ENCODE measurements at places on chromosomes 6 and 20.

DNA sequence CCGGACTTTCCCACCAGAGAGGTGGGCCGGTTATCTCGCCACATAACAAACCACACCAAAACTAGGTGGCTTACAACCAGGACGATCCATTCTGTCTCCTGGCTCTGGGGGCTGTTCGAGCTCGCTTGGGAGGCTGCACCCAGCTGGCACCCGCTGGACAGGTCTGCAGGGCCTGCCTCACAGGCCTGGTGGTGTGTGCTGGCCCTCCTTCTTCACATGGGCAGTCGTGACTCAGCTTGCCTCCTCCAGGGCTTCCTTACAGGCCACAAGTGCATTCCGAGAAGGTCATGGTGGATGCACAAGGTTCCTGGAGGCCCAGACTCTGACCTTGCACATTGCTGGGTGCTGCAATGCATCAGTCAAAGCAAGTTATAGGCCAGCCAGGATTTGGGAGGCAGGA, 34.2 kb downstream of the FOXF2 start:
- DNase-seq = no peak

DNA sequence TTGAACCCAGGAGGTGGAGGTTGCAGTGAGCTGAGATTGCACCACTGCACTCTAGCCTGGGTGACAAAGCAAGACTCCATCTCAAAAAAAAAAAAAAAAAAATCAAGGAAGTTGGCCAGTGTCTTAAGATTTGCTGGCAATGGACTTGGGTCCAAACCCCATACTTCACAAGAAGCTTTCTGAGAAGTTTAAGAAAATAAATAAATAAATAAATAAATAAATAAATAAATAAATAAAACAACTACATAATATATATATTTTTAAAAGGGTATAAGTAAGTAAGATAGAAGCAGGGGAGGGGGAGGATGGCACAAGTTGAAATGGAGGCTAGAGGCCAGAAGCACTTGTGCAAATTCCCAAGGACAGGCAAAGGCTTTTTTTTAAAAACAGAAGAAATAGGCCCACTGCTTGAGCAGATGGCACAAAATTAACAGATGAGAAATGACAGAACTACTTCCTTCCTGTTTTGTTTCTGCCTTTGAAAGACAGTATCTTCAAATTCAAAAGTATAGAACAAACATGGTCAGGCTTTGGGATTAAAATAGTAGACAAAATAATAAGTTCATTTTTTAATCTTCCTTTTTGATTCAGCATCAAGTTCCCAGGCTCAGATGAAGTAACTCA, 287.7 kb downstream of the ALDH8A1 start:
- no peak for DNase-seq

GRCh38 chr6:20013066-20013861, 176.1 kb downstream of the ID4 start:
- no peak for DNase-seq

DNA sequence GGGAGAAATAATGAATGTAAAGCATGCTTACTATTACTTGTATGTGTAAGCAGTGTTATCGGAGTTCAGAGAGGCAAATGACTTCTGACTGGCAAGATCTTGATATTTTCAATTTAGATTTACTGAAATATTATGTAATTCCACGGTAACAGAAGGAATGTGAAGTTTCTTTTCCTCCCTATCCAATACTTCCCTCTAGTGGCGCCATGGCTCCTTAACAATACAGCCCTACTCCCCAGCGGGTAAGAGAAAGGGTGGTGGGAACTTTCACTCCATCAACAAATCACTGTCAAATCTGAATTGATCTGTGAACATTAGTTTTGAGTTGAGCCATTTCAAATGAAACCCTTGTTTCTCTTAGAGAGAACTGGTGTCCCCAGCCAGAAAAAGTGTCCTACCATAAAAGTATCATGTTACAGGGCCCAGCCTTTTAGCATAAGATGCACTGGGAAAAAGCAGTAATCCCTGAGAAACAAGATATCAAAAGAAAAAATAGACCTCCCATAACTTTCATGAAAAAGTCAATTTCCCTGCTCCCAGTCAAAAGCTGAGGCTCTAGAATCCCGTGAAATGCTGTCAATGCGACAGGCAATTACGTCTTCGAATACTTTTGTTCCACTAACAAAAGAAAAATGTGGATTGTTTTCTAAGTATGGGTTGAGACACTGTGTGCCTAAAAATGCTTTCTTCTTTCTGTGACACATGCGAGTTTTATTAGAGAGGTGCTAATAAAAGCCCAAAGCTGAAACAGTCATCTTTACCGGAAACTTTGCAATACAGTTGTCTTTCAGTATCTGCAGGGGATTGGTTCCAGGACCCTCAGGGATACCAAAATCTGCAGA, 12.9 kb downstream of the COX7A2 start:
- peak; percentile 51 for DNase-seq

GRCh38 chr20:58997141-58997770, 9.8 kb downstream of the CTSZ start:
- no peak for DNase-seq

GRCh38 chr20:42886046-42886445, 303.7 kb downstream of the PTPRT start:
- no peak for DNase-seq

GRCh38 chr6:85129881-85130280, 320.0 kb upstream of the NT5E start:
- no peak for DNase-seq

GRCh38 chr6:85677234-85677956, 34.7 kb upstream of the SYNCRIP start:
- DNase-seq = no peak

DNA sequence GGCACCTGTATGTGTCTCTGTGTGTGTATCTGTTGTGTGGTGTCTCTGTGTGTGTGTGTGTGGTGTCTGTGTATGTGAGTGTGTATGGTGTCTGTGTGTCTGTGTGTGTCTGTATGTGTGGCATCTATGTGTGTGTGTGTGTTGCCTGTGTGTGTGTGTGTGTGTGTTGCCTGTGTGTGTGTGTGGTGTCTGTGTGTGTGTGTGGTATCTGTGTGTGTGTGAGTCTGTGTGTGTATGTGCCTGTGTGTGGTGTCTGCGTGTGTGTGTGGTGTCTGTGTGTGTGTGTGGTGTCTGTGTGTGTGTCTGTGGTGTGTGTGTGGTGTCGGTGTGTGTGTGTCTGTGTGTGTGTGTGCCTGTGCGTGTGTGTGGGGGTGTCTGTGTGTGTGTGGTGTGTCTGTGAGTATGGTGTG, 31.7 kb upstream of the VEGFA start:
- DNase-seq = no peak

DNA sequence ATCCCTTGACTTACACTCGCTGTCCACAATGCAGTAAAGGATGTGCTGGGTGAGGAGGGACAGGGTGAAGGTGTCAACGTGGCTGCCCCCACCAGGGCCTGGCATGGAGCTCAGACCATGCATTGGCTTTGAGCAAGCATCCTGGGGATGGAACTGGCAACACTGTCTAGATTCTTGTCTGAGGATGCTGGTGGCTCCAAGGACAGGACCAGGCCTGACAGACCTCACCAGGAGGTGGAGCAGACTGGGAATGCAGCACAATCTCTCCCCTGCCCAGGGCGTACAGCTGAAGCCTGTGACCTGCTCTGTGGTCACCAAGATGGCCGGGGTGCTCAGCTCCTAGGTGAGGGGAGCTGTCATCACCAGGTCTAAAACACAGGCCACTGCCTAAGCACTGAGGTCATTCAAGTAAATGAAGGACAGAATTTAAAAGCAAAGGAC, 50.9 kb downstream of the MYH7B start:
- DNase-seq = no peak

- DNase-seq = no peak
These were observed 88.1 kb downstream of the RSPH3 start for GRCh38 chr6:158911746-158912480.

DNA sequence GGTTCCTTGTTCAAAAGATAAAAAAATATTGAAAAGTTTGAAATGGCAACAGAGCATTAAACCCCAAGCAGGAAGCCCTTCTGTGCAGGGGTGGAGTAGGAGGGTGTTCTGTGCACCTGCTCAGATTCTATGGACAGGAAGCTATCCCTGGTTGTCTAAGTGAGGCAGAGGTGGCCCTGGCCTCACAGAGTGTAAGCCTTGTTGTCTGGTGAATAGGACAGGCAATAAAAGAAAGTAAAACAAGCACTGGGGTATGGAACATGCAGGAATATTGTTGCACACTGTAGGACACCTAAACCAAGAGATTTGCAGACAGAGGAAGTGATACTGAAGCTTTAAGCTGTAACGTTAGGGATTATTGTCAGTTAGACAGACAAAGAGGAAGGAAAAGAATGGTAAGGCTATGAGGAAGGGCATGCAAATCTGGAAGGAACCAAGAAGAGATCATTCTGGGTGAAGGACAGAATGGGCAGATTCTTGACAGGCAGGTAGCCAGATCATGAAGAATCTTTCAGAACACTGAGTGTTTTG, 66.8 kb downstream of the TBC1D7 start:
- DNase-seq = peak; percentile 29

- no peak for DNase-seq
These were observed 1163.6 kb upstream of the CITED2 start for GRCh38 chr6:140537834-140538705.
